ENCODE measurements at places on chromosomes 3 and 15.

DNA sequence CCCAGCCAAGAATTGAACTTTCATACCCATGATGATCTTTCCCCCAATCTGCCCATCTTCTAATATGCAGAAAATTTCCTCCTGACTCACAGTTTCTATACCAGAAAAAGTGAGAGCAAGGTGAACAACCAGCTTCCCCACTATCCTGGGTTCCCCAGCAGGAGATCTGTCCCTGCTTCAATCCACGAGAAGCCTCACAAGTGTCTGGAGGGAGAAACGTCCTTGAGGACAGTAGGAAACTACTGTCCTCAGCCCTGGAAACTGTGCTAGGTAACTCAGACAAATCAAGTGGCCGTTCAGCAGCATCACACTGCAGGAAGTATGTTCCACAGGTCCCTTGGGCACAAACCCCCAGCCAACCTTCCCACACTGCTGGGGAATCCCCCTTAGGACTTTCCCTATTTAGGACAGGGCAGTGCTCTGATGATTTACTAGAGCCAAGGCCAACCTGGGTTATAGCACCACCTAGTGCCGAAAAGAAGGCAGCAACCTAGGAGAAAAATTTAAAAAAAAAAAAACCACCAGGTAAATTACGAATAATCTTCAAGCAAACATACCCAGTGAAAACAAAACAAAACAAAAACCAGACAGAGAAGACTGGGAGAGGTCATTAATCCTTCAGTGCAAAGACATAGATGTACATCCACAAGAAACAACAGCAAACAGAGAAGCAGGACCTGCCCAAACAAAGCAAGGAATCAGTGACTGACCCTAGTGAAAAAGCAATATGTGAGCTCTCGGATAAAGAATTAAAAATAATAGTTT is 36.0 kb downstream of the MORC1 start:
- peak; percentile 6 for DNase-seq

DNA sequence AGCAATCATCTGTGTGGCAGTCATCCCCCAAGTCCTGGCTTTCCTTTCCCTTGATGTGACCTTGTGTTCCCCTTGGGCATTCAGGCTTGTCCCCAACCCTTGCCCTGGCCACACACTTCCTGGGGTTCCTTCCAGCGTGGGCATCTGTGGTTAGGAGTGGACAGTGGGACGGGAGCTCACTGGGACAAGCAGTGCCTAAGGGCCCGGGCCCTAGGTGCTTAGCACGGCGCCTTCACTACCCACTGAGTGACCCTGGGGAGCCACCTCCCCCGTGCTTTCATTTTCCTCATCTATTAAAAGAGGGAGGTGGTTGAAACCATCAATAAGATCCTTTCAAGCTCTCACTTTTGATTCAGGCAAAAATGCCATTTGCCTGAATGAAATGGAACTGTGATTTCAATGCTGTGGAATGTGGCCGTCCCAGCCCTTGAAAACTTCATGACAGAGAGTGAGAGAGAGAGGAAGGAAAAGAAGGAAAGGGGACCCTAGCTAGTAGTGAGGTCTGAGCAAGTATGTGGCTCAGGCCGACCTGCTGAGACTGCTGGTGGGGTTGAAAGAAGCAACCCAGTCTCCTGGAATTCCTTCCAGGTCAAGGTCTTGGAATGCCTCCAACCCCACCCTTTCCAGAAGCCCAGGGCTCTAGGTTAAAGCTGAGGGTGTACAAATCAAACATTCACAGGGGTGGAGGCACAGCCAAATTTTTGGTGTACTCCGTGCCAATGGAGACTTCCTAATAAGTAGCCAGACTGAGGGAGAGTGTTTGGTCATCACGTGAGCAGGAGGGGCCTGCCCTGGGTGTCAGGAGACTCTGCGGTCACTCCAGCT is 302.9 kb downstream of the TLE3 start:
- DNase-seq = peak; percentile 23

DNA sequence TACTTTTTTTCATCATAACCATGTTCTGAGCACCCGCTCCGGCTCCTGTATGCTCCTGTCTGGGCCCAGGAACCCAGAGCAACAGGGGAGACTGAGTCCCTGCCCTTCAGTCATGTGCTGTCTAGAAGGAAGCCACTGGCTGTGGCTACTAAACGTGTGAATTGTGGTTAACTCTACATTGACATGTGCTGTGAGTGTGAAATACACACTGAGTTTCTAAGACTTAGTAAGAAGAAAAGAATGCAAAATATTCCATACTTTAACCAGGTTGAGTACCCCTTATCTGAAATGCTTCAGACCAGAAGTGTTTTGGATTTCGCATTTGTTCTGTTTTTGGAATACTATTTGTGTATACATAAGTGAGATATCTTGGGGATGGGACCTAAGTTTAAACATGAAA is 42.8 kb upstream of the CGNL1 start:
- no peak for DNase-seq

- DNase-seq = peak; percentile 52
These were observed 378.3 kb upstream of the RGMA start for GRCh38 chr15:93467337-93467736.

DNA sequence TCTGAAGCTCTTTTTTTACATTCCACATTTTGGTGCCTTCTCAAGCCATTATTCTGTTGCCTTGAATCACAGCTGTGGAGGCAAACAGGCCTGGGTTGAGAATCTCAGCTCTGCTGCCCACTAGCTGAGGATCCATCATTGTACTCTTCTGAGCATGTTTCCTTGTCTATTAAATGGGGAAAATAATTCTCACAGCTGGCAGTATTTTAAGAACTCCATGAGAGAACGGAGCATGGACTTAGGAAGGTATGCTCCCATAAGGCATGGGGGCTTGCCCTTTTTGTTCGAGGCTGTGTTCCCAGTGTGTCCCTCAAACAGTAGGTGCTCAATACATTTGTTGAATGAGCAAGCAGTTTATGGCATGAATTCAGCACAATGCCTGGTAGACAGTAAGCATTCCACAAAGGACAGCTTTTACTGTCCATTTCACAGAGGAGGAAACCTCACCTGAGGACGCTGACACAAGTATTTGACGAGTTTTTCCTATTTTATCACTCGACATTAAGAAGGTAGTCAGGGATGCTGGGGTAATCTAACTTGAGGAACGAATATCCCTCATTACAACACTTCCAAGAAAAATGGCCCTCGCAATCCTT is 2.1 kb upstream of the PTPRG start:
- no peak for DNase-seq

DNA sequence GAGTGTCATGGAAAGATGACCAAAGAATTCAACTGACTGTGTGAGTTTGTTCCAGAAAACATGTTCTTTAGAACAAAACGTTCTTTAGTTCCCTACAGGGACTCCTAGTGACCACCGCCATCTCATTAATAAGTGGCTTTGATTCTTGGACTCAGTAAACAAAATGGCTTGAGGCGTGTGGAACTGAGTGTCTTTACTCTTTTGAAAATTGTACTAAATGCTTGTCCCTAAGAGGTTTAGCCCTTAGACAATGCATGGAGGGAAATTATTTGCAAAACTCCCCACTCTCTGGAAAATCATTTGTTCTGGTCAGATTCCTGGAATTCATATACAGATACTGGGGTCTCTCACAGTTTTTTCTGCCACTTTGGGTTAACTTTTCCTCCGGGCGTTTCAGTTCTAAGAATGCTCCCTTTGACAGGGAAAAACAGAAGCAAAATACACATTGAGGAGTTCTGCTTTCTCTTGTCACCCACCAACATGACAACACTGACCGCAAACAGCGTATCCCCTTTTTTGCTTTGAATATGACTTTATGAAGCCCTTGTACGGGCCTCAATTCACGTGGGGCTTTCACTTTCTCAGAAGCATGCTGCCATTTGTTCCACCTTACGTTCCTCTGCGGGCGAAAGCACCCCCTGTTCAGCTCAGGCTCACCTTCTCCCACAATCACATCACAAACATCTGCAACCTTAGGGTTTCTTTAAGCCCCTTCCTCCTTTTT is 15.3 kb upstream of the NRROS start:
- no peak for DNase-seq

- DNase-seq = no peak
These were observed 11.8 kb upstream of the SGO1 start for GRCh38 chr3:20197775-20198174.

- DNase-seq = no peak
These were observed 25.6 kb downstream of the TPM1 start for GRCh38 chr15:63067976-63068743.

Data from heart right ventricle (tissue), 16 donors.